Stimulated activated CD8-positive, alpha-beta memory T cell treated with anti-CD3 and anti-CD28 coated beads, Interleukin-4, amount 100 ng/mL, for 48 hours (primary cell): ENCODE measurements at places on chromosomes 3 and 15.

GRCh38 chr3:126987596-126987995 lies 4.7 kb downstream of the PLXNA1 start:
- no peak for DNase-seq

DNA sequence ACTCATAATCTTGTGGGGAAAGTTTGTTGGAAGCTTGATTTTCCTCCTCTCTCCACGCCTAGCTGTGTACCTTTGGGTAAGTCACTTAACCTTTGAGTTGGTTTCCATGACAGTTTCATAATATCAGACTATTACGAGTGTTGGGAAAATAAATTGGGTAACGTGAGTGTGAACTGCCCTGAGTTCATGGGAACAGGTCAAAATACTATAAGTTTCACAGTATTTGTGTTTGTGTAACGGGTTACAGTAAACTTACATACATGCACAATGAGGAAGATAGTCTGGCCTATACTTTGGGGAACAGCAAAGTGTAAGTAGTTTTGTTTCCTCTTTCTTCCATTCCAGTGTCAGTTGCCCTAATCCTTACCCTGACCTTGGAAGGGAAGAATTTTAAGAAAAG lies 509.9 kb downstream of the MECOM start:
- no peak for DNase-seq

DNA sequence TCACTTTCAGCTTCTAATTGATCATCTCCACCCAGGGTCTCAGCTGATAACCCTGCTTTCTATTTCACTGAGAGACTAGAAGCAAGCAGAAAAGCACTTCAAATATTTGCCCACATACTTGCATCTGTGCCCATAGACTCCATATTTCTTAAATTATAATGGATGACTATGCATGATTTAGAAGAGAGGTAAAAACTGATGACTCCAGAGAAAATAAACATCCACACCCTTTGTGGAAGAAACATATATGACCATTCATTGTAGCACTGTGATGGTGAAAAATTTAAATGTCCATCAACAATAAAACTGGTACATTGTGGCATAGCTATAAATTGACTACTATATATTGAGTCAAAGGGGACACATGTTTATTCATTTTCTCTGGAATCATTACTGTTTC lies 7.1 kb upstream of the IGF2BP2 start:
- no peak for DNase-seq

GRCh38 chr3:190554197-190554596 lies 40.3 kb downstream of the IL1RAP start:
- DNase-seq: no peak

DNA sequence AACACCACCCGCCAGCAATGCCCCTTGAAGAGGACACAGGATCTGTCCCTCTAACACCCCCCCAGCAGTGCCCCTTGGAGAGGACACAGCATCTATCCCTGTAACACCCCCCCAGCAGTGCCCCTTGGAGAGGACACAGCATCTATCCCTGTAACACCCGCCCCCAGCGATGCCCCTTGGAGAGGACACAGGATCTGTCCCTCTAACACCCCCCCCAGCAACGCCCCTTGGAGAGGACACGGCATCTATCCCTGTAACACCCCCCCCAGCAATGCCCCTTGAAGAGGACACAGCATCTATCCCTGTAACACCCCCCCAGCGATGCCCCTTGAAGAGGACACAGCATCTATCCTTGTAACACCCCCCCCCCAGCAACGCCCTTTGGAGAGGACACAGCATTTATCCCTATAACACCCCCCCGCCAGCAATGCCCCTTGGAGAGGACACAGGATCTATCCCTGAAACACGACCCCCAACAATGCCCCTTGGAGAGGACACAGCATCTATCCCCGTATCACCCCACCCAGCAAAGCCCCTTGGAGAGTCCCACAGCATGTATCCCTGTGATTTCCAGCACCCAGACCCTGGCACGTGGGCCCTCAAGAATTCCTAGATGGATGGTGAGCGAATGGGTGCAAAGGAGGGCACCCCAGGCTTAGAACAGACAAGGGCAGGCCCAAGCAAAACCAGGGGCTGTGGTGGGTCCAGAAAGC lies 26.9 kb downstream of the TNK2 start:
- no peak for DNase-seq

- DNase-seq: no peak
These were observed 3.4 kb upstream of the TPM1 start for GRCh38 chr15:63038926-63039673.

DNA sequence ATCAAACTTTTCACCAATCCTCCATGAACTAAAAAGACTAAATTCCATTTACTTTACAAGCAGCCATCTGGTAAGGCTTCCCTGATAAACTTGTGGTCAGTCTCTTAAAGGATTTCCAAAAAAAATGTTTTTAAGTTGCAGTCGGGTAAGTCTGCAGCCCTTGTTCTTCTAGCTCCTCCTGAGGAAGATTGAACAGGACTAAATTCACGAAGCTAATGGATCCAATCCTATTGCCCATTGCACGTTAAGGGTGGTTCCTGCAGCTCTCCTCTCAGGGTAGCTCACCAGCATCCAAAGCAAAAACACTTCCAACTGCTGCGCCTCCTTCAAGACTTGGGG lies 2.8 kb downstream of the HES1 start:
- DNase-seq: no peak
